ENCODE measurements at places on chromosomes 7 and 10.

- no peak for DNase-seq
Measured at GRCh38 chr7:135672560-135673359, 10.4 kb downstream of the STMP1 start.

DNA sequence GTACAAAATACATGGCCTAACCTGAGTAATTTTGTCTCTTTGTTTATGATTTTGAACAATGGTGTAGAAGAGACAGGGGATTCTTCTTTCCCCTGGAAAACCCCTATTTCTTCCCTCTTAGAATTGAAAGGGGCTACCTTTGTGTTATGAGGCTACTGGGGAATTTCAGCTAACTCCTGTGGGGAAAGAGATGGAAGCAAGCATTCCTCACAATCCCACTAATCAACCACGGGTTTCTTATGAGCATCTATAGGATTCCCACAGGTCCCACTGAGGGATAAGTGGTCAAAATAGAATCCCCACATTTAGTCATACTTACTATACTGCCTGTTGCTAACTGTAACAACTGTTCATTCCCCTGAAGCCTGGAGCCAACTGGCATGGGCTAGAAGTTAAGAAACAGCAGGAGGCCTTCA is 32.2 kb upstream of the ITGB8 start:
- DNase-seq = no peak

DNA sequence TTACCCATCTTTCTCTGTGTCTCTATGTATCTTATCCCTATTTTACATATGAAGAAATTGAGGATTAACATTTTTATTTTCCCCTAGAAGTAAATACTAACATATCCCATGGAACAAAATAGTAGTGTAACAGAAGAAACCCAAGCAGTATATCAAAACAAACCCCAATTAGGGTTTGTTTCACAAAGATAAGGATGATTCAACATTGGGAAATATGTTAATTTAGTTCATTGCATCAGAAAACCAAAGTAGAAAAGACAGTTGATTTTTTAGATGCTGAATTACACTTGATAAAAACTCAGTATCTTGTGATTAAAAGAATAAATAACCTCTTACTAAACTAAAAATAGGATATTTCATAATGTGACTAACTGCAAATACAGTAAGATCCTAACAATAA is 87.8 kb downstream of the GLCCI1 start:
- DNase-seq = no peak

DNA sequence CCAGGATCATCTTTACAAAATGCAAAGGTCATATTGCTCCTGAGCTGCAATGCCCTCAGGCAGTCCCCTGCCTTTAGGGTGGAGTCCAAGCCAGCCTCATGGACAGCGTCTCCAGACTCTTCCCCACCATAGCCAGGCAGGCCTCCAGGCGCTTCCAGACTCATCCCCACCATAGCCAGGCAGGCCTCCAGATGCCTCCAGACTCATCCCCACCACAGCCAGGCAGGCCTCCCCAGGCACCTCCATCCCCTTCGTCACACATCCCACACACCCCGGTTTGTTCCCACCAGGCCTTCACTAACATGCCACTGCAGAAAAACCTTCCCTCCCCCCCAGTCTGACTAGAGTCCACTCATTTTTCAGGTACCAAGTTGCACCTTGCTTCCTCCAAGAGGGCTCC is 70.1 kb downstream of the PTPRN2 start:
- no peak for DNase-seq

GRCh38 chr10:6694447-6695140 is 114.5 kb upstream of the PRKCQ start:
- DNase-seq = no peak

DNA sequence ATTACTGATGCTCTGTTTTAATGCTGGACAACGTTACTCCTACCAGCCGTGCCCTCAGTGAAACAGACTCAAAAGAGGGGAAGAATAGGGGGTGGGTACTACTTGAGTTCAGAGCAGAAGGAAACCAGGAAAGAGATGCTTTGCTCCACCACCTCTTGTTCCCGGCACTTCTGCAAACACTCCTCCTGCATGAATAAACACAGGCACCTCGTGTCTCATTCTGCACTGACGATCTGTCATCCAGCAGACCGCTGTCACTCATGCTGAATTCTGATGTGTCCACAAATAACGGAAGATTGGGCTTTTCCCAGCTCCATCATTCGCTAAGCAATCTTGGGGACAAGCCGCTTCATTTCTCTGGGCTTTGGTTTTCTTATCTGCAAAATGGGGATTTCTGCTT is 26.7 kb downstream of the YWHAG start:
- DNase-seq = no peak

DNA sequence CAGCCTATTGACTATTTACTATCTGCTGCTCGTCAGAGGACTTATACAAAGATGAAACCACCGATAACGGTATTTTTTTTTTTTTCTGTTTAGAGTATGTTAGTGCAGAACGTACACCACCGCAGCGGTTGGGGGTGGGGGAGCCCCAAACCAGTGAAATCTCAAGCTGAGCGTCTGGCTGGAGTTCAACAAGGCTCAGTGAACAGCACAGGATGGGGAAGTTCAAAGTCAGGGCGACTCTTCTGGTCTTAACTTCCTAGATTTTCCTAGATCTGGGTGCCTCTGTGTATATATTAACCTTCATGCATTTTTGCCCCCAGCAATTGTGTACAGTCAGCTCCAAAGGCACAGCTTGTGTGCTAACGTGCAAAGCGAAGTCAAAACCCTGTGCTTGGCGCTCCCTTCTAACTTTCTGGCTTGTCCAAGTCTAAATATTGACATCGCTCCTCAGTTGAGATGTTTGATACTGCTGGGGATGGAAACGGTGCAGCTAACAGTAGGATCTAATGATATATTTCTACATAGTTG is 1.1 kb downstream of the RHOBTB1 start:
- DNase-seq = no peak

DNA sequence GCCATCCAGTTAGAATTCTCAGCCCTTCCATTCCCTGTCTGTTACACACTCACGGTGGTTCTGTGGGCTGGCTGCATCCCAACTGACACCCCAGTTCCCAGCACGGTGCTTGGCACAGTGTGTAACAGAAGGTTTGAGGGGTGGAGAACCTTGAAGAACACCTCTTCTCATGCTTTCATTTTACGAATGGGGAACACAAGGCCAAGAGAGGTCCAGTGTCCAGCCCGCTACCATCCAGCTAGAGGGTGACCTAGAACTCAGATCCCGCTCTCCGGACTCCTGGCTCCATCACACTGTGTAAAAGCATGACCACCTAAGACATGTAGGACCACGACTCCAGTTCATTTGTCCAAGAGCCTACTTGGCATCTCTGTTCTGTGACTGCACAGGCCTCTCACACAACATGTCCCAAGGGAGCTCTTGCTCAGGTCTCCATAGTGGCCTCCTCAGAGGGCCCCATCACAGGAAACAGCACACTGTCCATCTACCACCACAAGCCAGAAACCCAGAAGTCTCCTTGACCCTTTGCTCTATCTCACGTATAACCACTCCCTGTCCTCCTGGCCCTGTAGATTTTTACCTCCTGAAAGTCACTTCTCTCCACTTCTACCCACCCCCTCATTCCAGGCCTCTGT is 2.8 kb upstream of the CDH23 start:
- DNase-seq = no peak

- no peak for DNase-seq
Measured at GRCh38 chr10:68578974-68579373, 18.8 kb downstream of the TET1 start.

- DNase-seq = no peak
Measured at GRCh38 chr7:4286351-4286750, 395.7 kb upstream of the FOXK1 start.

DNA sequence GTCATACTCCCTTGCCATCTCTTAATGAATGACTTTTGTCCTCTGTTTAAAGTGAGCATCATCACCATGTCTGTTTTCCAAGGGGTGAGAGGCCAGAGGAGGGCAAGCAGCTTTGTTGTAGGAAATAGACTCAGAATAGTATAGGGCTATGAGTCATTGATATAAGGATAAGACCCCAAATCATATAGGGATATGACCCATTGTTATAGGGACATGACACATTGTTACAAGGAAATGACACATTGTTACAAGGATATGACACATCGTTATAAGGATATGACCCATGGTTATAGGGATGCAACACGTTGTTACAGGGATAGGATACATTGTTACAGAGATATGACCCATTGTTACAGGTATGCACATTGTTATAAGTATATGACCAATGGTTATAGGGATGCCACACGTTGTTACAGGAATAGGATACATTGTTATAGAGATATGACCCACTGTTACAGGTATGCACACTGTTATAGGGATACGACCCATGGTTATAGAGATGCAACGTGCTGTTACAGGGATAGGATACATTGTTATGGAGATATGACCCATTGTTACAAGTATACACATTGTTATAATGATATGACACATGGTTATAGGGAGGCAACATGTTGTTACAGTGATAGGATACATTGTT is 311.1 kb upstream of the ADARB2 start:
- no peak for DNase-seq

DNA sequence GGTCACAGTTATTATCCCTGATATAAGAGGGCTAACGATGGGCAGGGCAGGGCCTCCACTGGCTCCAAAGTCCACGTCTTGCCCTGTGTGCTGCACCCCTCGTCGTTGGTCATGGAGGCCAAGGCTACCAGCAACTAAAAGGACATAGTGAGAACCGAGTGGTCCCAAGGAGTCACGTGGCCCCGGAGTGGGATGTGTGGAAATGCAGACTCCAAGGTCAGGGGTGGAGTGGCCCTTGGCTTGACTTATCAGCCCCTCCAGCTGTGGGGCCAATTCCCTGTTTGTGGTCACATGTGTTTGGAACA is 30.7 kb downstream of the BTBD16 start:
- DNase-seq = no peak

GRCh38 chr10:96288151-96288621 is 16.0 kb upstream of the DNTT start:
- DNase-seq = no peak

DNA sequence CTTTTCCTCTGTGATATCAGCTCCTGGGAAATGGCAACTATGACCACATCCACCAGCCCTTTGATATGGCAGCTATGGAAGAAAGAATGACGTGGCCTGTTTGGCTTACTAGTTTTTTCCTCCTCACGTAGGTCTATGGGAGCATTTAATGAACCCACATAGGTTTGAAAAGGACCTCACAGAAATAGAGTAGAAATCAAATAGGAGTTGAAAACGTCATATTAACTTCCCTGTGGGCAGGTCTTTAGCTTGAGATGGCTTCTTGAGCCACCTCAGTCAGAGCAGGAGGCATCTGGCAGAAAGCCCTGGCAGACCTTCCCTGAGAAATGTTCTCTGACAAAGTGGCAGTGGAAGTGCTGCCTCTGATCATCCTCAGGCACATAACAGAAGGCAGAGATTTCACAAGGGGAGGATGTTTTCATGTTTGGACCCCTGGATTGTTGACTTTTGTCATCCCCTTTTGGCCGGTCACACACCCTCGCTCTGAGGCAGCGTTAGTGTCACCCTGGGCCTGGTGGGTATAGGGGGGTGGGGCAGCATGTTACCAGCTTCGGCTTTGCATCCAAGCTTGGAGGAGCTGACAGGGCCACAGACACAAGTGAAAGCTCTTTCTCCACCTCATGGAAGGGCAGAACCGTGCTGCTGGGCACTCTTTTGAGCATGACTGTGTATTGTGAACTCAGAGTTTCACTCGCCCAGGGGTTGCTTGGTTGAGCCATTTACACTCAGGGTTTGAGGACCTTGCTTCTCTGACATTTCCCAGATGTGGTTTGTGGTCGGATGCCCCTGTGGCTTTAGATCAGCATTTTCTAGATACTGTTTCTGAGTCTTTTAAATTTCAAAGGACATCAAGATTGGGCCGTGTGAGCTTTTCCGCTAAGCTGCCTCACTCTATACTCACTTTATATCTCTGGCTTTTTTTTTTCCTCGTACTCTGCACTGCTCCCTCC is 184.2 kb downstream of the STK31 start:
- peak; percentile 6 for DNase-seq

DNA sequence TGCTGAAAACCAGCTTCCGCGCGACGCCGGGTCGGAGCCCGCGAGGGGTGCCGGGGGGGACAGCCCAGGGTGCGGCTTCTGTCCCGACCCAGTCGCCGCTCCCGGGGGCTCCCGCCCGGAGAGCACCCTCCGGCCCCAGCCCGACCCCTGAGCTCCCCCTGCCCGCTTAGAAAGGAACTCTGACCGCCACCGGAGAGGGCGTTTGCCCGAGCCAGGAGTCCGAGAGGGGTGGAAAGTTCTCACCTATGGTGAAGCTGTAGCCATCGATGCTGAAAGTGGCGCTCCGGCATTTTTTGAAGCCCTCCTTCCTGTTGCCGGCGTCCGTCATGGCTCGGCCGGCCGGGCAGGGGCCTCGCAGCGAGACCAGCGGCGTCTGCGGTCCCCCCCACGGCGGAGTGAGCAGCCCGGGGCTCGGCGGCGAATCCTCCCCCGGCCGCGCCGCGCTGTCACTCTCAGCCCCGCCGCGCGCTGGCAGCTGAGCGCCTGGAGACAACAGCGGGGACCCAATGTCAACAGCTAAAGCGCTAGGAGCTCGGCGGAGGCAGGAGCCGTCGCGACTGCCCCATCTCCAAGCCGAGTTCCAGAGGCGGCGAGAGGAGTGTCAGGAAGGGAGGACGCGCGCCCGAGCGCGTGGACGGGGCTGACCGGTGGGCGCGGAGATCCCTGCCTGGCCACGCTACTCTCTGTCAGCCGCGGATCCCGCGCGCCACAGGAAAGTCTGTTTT is 191.6 kb downstream of the LSM5 start:
- no peak for DNase-seq

- DNase-seq = no peak
Measured at GRCh38 chr7:112873831-112874553, 83.8 kb upstream of the TMEM168 start.

DNA sequence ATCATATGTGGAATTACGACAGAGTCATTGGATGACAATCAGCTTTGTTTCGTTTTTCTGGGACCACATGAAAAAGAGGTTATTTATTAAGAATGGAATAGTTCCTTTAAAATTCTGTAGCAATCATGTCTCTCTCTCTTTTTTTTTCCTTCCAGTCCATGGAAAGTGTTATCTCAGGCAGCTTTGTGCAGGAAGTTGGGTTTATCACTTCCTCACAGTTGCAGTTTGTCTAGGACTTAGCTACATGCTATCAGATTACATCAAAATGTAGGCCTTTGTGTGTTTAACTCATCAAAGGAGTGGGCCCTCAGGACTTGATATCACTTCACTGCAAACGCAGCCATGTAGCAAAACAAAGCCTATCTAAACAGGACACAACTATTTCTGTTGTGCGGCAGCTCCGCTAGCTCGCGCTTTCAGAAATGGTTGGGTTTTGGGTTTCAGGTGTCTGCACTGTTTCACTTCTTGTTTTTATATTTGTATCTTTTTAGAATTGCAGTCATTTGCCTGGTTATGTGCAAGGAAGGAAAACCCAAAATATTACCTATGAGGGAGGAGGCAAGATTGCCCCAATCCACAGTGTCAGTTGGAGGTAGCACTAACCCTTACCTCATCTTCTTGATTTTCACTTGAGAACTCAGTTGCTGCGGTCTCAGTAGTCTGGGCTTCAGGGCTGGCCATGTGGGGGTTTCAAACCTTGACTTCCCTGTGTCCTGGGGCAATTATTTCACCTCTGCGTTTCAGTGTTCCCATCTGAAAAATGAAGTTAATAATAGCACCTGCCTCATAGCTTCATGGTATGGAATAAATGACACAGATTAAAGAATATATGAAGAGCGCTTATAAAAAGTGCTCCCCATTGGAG is 66.7 kb downstream of the HHEX start:
- no peak for DNase-seq

Measured in activated CD8-positive, alpha-beta memory T cell treated with anti-CD3 and anti-CD28 coated beads for 1 hour (primary cell).